ENCODE measurements at places on chromosomes 4 and X.

DNA sequence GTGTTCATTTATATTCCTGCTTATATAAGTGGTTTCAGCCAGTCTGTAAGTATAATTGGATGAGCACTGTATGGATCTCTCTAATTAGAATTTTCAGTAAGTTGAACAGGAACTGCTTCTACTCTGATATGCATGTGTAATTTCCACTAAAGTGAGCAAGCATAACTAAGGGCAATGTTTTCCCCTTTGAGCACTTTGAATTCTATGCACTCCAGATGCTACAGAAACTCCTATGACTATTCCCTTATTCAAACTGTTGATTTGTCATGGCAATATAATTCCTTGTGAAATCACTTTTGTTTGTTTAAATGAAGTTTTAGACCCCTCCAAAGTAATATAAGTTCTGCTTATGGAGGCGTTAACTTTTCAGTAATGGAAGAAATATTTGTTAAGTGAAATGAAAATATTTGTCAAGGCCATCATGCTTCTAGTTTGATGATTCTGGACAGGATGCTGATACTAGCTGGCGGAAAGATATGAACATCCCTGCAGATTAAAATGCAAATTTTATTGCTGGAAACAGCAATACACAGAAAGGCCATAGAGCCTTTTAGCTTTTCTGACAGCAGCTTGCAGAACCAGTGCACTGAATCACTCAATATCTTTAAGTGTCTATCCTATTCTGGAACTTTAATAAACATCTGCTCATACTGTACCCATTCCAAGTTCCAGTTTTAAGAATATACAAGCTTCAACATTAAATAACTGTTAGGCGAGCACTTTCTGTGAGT, 1460.8 kb downstream of the RAPGEF2 start:
- DNase-seq: no peak

DNA sequence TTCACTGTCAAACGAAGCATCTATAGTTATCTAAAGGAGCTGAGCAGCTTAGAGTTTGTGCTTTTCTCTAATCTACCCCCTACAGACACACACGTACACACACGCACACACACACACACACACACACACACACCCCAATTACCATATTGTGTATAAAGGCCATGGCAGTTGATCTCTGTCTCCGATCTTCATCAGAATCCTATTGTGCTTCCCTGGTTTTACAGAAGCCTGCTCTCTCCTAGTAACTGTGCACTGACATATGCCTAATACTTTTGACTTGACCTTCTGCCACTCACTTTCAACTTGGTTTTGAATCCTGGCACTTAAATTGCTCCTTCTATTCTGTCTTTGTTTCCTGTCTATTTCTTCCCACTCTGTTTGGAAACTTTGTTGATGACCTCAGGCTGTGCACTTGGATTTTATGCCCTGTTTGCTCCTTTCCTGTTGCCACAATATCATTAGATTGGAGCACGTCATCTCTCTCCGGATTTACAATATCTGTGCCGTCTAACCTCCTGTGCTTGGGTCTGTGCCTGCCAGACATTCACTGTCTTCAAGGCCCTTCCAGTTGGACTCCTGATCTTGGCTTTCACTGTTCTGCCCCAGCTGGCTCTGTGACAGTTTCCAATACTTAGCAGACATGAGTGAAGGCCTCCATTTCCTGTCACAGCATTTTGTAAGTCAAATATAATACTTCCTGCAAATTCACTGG, 928.1 kb downstream of the FAT4 start:
- no peak for DNase-seq

DNA sequence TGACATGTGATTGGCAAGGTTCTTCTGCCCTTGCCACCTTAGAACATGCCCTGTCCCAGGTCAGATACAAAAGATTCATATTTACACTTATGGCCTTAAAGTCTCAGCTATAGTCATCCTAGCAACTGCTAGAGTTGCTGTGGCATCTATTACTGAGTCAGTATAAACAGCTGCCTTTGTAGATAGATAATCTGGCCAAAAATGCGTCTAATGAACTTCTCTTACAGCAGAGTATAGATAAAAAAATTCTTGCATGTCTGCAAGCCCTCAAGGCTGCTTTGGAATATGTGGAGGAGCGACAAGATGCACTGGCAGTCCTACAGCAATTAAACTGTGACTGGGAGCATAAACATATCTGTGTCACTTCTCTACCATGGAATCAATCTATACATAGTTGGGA, 1209.7 kb upstream of the PABPC4L start:
- DNase-seq: no peak

DNA sequence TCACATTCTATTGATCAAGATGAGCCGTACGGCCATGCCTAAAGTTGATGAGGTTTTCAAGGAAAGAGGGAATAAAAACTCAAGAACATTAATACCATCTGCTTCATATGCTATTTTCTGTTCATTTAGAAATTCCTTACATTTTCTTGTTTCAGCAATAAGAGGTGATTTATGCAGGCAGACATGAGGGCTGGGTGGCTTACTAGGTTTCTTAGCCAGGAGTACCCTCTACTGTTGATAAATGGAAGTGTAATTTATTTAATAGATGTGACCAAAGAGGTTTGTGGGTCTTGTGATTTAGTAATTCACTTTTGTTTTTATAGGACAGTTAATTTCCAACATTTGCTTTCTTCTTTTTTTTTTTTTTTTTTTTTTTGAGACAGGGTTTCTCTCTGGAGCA, 6.4 kb upstream of the SMIM9 start:
- peak; percentile 33 for DNase-seq

DNA sequence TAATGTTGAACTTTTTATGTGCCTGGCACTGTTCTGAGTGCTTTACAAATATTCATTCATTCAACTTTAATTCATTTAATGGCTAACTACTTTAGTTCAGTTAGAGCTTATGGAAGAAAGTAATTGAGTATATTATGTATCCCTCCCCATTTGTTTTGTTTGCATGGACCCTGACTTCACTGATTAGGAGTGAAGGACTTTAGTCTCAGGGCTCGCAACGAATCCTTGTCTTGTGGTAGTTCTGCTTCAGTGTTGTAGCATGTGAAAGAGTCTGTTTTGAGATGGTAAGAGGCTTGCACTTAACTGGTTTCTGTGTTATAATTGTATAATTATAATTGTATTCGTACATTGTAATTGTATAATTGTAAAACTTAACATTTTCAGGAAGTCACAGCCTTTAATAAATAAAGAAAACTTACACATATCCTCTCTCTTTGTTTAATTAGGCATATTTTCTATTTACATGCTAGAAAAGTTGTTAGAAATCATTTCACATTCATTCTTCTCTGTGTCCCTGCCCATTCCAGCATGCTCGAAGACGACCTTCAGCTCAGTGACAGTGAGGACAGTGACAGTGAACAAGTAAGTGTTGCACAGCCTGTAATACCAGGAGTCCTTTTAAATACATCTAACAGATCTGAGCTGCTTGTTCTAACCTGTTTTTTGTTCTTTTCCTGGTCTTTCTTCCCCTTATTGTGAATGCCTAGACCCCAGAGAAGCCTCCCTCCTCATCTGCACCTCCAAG, 115.1 kb downstream of the KLHL8 start:
- DNase-seq: no peak

DNA sequence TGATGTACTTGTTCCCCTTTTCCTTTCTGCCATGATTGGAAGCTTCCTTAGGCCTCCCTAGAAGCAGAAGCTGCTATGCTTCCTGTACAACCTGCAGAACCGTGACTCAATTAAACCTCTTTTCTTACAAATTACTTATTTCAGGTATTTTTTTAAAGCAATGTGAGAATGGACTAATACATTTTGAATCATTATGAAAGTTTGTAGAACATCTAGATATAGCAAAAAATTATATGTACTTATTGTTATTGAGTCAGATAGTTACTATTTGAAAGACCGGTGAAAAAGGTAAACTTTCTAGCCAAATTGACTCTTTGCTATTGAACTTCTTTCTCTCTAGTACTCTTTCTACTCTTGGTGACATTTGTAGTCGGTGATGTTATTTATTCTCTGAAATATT, 777.3 kb upstream of the GALNTL6 start:
- DNase-seq: no peak

DNA sequence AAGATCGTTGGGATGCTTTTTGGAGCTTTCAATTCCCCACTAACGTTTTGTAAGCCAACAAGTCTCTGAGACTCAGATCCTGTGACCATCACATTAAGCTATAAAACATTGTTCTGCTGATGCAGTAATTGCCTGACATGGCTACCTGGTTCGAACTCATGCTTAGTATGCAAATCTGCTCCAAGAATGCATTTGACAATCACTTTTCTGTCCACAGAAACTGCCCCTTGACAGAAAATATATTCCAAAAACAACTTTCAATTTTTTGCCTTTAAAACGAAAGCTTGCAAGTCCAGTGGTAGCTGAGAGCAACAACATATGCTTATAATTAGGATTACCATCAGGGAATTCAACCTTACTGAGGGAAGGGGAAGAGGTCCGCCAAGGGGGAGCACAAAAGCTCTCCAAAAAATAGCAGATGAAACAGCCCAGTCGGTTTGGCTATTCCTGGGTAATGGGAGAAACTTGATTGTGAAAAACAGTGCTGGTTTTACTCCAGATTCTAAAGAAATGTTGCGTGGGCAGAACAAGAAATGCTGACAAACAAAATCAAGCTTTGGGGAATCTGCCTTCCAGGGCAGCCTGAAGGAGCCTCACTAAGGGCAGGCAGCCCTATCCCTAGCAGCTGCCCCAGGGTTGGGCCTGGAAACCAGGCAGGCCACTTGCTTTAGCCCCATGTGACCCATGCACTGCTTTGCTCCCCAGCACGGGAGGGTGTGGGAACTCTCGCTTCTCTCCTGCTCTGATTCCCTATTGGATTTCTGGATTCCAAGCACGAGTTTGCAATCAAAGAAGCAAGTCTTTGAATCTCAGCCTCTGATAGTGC, 160.7 kb upstream of the LDB2 start:
- DNase-seq: no peak

DNA sequence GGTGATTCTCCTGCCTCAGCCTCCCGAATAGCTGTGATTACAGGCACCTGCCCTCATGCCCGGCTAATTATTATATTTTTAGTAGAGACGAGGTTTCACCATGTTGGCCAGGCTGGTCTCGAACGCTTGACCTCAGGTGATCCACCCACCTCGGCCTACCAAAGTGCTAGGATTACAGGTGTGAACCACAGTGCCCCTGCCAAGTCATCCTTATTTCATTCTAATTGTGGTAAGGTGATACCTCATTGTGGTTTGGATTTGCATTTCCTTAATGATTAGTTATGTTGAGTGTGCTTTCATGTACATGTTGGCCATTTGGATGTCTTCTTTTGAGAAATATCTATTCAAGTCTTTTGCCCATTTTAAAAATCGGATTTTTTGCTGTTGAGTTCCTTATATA, 93.0 kb downstream of the USP9X start:
- DNase-seq: peak; percentile 24

GRCh38 chr4:10526429-10527222, 69.4 kb upstream of the ZNF518B start:
- DNase-seq: no peak

GRCh38 chr4:142126890-142127497, 490.6 kb downstream of the IL15 start:
- DNase-seq: peak; percentile 38

- DNase-seq: peak; percentile 33
Observed at GRCh38 chr4:107740950-107741701, 21.1 kb upstream of the PAPSS1 start.

GRCh38 chr4:128161138-128161537, 100.0 kb downstream of the LARP1B start:
- DNase-seq: no peak

DNA sequence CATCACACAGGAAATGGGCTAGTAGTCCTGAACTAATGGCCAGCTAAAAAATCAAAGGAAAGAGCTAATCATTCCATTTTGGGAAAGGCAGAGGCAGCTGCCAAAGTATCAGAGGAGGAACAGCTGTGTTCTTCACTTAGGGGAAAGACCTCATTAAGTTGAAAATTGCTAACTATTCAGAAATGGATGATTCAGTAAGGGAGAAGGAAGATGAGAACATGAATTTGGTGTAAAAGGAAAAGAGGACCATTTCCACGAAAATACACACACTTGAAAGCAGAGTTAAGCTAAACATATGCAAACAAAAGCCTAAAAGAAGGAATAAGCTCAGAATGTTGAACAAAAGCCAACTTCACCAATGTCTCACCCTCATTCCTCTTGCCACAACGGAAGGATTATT, 90.4 kb downstream of the PCDH19 start:
- no peak for DNase-seq

DNA sequence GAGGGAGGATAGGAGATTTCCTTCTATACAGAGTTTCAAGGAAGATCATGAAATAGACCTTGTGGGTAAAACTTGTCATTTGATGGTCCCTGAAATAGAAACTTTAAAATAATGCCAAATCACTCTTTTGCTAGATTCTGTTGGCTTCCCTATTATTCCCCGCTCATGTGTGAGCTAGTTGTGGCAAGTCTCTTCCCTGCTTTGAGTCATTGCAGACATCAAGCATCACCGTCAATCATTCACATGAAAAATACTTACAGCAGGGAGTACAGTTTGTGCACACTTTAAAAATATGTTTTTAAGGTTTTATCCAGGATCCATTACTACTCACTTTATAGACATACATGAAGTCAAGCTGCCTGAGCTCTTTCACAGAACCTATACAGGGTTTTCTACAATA, 35.2 kb upstream of the INPP4B start:
- no peak for DNase-seq

DNA sequence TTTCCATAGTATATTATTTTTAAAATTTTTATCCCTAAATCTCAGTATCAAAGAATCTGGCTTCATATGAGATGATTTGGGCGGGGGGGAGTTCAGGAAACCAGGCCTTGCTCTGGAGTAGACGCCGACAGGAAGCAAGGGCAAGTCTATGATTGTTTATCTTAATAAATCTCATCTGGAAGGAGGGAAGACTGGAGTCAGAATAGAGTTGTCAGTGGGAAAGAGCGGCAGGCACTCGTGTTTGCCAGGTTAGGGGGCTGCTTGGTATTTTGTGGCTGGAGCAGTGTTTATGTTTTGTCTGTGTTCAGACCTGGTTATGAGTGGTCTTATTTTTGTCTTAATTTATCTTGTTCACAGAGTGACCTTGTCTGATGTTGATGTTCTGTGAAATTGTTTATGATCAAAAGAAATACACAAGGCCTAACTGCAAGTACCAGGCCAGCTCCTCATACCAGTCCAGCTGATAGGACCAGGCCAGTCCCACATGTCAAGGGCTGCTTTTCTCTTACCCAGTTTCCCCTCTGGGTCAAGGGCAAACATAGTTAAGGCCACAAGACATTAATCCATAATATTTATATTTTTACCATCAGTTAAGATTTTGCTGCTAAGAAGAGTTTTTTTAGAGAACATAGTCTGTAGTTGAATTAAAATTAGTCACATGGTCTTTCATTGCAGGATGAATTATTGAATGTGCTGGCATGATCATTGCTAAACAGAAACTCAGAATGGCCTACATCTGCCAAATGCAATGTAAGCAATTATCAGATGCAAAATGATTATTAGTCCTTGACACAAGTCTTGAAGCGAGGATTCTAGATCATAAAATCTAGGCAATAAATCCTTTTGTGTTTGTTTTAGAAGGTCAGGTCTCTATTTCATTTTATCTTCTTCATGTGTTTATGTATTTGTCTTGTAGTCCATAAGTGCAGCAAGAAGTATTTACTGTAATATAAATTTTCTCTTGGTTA, 176.5 kb downstream of the GASK1B start:
- DNase-seq: no peak
